Hematopoietic multipotent progenitor cell (in vitro differentiated cells): ENCODE measurements at places on chromosomes 7 and 10.

DNA sequence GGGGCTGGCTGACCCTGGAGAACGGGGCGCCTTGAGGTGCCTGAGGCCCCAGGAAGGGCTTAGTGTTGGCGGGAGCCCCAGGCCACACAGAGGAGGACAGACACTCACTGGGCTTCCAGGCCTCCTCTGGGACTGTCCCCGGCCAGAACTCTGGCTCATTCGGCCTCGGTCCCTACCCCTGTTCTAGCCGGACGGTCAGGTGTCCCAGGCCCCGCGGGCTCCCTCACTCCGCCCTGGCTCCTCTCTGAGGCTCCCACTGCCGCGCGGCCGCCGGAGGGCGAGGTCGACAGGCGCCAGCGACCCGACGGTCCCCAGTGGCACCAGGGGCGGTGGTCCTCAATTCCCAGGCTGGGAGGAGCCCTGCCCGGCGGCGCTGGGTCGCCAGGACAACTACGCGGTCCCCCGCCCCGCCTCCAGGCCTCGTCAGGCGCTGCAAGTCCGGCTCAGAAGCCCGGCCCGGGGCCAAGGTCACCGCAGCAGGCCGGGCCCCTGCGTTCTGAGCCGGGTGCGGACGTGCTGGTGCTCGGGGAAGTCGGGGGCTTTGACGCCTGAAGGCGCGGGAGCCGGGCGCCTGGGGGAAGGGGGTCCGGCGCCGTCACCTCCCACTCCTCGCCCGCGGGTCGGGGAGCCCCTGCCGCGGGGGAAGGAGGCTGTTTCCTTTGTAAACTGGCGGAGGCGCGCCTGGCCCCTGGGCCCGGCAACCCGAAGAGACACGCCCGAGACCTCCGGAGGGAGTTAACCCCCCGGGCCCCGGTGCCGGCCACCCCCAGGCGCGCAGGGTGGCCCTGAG, 1.1 kb upstream of the PWWP2B start:
- DNase-seq, result peak; percentile 21

DNA sequence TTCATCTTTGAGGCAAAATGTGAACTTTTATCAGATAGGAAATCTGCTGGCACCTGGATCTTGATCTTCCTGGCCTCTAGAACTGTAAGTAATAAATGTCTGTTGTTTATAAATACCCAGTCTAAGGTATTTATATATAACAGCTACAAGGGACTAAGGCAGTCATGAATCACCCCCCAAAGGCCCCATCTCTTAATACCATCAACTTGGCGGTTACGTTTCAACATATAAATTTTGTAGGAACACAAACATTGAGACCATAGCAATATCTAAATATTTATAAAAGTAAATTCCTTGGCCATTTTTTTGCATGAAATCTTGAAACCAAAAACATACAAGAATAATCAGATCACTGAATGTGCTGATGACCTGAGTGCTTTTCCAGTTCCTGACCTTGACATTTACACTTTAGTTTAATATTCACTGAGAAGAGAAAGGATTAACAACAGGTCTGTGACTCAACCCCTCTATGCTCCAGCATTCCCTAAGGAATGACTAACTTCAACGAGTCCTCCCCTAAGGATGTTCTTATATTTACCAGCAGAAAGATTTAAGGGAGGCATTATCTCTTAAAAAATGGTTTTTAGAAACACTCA, 1438.5 kb upstream of the CELF2 start:
- no peak for DNase-seq

DNA sequence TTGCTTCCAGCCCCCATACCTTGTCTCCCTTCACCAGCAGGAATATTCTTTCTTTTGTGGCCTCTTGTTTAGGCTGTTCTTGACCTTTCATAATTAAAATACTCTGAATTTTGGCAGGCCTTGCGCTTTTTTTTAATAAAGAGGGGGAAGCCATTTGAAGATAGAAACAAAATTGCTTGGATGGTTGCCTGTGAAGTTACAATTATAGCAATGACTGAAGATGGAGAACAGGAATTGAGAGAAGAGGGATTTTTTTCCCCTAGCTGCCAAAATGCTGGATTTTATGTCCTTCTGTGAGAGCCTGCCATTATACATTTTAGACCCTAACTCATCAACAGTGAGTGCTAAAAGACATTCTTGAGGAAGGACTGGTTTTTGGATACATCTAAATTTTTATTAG, 24.8 kb downstream of the FGFBP3 start:
- no peak for DNase-seq

DNA sequence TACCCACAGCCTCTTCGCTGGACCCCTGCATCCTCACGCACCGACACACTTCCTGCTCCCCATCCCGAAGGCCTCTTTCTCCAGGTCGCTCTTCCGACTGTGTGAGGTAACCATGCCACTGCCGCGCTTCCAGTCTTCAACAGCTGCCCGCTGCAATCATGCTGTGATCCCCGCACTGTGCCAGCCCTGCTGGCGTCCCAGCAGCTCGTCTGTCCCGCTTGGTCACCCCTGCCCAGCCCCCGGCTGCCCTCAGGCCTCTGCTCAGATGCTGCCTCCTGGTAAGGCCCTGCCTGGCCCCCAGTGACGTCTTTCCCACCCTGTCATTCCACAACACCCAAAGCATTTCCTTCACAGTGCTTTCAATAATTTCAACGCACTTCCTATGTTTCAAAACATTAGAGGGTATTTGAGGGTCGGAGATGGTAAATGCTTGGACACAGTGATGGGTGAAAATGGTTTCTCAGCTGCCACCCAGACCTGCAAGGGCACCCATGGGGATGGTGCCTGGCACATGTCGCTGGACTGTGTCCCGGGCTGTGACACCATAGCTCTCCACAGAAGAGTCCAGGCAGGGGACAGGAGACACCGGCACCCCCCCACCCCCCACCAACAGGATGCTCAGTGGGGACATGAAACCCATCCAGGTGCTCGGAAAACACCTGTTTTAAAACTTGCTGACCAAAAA, 125.2 kb downstream of the MAD1L1 start:
- no peak for DNase-seq

GRCh38 chr7:139763330-139763729, 14.5 kb downstream of the HIPK2 start:
- no peak for DNase-seq

DNA sequence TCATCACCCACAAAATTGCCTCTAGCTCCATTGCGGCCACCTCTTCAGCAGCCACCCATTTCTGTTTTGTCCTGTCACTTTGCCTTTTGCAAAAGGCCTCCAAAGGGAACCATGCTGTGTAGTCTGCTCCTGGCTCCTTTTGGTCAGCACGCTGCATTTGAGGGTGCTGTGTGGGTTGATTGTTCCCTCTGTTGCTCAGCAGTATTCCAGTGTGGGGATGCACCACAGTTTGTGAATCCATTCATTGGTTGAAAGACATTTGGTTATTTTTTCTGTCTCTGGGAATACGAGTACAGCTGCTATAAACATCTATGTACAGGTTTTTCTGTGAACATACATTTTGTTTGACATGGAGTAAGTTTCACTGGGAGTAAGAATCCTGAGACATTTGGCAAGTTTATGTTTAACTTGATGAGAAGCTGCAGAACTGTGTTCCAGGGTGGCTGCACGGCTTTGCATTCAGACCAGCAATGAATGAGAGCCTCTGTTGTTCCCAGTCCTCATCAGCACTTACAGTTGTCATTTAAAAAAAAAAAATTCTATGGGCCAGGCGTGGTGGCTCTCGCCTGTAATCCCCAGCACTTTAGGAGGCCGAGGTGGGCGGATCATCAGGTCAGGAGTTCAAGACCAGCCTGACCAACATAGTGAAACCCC, 82.3 kb downstream of the UBE3C start:
- DNase-seq, result no peak

GRCh38 chr7:147547252-147547897, 1043.2 kb upstream of the C7orf33 start:
- peak; percentile 74 for DNase-seq

- DNase-seq, result no peak
Measured at GRCh38 chr7:112138325-112138852, 67.8 kb downstream of the DOCK4 start.

- no peak for DNase-seq
Measured at GRCh38 chr7:73717025-73717807, 2.3 kb downstream of the STX1A start.

DNA sequence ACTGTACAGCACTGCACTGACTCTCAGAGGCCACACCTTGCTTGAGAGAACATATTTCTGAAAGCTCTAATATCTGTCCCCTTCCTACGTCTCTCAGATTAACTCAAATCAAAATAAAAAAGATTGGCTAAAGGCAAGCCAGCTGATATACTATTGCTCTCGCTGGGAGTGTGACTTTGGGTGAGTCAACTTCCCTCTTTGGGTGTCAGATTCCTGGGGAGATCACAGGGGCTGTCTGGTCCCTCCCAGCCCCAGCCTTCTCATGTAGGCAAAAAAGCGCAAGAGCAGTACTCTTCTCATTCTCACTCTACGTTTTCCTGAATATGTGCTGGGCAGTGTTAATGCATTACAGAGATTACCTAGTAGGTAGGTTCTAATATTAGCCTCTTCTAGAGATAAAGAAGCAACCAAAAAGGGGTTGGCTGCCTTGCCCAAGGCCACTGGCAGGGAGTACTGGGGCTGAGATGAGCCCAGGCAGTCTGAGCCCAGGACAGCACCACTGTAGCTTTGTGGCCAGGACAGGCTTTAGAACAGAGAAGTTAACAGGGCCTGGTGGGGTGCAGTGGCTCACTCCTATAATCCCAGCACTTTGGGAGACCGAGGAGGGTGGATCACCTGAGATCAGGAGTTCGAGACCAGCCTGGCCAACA, 9.1 kb upstream of the DENND2A start:
- no peak for DNase-seq

GRCh38 chr10:102322914-102323313, 72.6 kb upstream of the NFKB2 start:
- peak; percentile 49 for DNase-seq

- DNase-seq, result no peak
Measured at GRCh38 chr10:75379212-75379724, 22.3 kb downstream of the ZNF503 start.

GRCh38 chr7:149001427-149002068, 26.8 kb downstream of the PDIA4 start:
- no peak for DNase-seq

DNA sequence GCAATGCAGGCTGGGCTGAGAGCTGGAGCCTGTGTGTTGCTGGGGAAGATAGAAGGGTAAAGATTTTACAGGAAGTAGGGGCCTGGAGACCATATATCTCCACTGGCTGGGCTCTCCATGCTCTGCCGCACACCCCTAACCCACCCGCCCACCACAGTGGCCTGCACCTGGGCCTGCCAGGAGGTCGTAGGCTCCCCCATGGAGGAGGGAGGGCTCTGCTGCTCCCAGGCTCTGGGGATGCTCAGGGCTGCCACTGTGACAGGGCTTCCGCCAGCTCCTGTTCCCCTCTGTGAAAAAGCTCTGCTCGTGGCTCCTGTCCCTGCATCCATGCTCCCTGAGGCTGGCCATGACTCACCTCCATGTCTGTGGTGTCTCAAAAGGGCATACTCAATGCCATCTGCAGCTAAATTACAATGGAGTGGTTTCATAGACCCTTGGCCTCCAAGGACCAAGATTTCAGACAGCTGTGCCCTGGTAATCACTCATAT, 106.0 kb downstream of the CXCL12 start:
- no peak for DNase-seq

DNA sequence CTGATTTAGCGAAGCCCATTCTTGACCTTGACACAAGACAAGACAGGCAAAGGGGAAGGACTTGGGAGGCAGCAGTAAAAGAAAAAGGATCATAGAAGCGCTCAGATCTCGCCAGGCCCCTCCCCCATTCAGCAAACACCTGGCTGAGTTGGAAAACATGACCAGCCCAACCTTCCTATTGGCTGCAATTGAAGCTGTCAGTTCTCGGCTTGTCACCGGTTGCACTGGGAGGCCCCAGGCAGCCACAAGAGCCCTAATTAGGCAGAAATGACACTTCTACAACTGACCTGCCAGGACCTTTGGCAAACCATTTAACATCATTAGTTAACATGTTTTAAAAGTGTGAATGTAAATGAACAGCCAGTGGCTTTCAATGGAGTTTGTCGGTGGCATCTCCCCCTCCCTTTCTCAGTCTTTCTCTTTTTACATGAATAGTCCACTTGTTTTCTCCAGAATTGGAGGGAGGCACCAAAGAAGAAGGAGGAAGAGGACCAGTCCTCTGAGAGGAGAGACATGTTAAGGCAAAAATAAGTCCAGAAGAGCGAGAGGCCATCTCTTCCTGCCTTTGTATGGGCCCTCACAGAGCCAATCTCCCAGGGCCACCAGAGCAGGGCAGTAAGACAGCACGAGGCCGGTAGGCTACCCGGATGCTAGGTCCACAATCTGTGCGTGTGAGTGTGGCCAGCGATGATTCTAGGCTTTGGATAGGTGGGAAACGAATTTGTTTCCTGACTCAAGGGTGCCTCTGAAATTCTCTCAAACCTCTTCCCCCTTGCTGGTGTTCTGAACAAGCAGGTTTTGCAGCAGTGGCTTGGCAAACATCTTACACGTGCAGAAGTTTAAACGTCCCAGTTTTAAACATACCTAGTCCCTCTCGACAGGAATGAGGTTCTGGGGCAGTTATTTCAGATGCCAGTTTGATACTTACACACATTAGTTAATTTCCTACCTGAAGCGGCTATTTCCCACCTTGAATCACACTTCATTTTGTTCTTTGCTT, 15.0 kb upstream of the ENO4 start:
- no peak for DNase-seq

- DNase-seq, result no peak
Measured at GRCh38 chr10:48253970-48254657, 20.4 kb downstream of the FRMPD2 start.

- DNase-seq, result no peak
Measured at GRCh38 chr10:78437998-78438906, 404.6 kb downstream of the RPS24 start.

DNA sequence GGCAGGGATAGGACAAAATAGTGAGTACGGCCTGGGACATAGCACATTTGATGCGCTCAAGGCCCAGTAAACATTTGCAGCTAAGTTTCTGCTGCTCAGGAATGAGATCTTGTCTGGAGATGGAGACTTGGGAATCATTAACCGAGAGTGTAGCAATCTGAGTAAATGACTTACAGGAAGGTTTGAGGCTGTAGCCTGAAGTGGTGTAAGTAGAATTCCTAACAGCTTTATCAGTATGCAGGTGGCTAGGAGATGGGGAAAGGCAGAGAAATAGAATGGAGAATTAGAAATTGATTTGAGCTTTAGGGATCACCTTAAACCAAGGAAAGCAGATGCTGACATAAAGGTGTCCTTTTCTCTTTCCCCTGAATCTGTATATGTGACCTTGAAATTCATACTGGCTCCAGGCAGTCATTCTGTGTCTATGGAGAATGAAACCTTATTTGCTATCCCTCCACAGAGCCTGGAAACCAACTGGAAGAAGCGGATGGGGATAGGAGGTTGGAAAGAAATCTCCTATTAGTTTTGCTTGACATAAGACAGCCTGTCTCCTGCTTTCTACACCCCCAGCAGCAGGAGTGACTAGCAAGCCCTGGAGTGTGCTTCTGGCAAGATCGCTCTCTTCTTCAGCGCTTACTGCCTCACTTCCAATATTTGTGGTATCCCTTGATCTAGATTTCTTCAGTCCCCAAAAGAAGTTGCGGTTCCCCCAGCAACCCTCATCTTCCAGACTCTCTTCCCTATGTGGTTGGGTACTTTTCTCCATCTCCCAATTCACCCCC, 6.4 kb upstream of the PON2 start:
- DNase-seq, result no peak

DNA sequence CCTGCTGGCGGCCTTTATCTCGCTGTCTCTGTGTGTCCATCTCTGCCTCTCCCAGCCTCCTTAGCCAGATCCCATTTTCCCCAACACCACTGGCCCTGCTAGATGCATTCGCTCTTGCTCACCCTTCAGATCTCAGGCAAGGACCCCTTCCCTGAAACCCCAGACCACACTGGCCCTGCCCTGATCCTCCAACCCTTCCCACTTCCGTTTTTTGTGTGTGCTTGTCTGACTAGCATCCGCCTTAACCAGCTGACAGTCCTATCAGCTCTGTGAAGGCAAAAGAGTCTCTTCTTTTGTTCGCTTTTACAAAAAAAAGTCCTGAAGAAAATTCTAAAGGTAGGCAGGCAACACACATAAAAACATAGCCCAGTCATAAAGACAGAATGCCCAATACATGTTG, 28.7 kb downstream of the CHST15 start:
- DNase-seq, result peak; percentile 48
